ENCODE measurements at places on chromosomes 16 and 17.
A peak's percentile ranks its signal among the peaks of the same experiment; 100 is the strongest.

GRCh38 chr16:87966685-87967185, 15.5 kb downstream of the BANP start:
- peak; percentile 70 for ATAC-seq

DNA sequence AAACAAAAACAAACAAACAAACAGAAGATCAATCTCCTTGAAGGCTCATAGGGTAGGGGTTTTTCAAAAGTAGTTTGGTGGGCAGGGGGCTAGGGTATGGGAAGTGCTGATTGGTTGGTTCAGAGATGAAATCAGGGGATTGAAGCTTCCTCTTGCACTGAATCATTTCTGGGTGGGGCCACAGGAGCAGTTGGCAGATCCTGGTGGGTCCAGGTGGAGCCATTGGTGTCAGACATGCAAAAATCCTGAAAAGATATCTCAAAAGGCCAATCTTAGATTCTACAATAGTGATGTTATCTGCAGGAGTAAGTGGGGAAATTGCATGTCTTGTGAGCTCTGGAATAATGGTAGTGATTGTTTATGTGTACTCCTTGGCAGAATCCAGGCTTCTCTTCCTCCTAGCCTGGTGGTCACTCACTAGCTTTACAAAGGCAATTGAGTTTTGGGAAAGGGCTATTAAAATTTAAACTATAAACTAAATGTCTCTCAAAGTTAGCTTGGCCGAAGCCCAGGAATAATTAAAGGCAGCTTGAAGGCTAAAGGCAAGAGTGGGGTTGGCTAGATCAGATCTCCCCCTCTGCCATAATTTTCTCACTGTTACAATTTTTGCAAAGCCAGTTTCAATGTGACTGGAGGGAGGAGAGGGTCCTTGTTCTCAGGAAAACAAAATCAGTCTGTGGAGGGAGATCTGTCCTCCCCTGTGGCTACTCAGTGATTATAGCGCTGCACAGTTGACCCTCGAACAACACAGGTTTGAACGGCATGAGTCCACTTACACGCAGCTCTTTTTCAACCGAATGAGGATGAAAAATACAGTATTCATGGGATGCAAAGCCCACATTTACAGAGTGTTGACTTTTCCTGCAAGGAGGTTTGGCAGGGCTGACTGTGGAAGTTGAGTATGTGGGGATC, 45.2 kb downstream of the RNF112 start:
- no peak for ATAC-seq

DNA sequence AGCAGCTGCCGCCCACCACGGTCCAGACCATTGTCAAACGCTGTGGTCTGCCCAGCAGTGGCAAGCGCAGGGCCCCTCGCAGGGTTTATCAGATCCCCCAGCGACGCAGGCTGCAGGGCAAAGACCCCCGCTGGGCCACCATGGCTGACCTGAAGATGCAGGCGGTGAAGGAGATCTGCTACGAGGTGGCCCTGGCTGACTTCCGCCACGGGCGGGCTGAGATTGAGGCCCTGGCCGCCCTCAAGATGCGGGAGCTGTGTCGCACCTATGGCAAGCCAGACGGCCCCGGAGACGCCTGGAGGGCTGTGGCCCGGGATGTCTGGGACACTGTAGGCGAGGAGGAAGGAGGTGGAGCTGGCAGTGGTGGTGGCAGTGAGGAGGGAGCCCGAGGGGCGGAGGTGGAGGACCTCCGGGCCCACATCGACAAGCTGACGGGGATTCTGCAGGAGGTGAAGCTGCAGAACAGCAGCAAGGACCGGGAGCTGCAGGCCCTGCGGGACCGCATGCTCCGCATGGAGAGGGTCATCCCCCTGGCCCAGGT, 13.0 kb downstream of the SLC52A1 start:
- ATAC-seq, result no peak

DNA sequence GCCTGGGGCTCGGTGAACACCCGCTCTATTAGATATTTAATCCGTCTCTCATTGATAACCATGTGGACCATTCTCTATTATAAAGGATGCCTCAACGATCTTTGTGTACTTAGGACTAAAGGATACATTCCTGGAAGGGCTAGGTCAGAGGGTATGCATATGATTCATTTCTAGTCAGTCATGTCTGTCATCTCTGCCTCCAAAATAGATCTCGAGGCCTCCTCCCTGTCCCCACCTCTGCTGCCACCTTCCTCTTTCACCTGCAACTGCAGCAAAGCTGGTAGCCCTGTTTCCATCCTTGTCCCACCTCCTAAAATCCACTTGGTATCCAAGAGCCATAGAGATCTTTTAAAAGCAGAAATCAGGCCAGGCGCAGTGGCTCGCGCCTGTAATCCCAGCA, 121.5 kb downstream of the KATNIP start:
- ATAC-seq, result no peak

- peak; percentile 56 for ATAC-seq
Observed at GRCh38 chr17:44865231-44865660, 17.6 kb downstream of the HIGD1B start.

DNA sequence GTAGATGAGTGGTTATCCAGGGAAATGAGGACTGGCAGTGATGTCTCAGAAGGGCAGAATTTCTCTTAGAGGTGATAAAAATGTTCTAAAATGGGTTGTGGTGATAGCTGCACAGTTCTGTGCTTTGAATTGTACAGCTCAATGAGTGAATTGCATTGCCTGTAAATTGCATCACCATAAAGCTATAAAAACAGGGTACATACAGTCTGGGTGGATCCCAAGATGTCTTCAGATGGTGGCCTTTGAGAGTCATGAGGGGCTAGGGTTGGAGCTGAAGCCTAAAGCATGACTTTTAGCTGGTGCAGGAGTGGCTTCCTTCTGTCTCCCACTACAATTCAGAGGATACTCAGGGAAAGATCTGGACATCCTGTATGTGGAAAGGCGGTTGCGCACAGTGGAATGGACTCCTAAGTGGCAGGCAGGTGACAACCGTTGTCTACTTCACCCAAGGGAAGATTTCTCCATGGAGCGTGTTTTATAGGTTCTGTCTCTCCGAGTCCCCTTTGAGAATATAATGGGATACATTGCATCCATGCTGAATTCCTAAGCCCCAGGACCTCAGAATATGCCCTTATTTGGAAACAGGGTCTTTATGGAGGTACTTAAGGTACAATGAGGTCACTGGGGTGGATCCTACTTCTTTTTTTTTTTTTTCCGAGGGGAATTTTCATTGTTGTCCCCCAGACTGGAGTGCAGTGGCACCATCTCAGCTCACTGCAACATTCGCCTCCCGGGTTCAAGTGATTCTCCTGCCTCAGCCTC, 1.6 kb upstream of the IL32 start:
- ATAC-seq, result no peak

DNA sequence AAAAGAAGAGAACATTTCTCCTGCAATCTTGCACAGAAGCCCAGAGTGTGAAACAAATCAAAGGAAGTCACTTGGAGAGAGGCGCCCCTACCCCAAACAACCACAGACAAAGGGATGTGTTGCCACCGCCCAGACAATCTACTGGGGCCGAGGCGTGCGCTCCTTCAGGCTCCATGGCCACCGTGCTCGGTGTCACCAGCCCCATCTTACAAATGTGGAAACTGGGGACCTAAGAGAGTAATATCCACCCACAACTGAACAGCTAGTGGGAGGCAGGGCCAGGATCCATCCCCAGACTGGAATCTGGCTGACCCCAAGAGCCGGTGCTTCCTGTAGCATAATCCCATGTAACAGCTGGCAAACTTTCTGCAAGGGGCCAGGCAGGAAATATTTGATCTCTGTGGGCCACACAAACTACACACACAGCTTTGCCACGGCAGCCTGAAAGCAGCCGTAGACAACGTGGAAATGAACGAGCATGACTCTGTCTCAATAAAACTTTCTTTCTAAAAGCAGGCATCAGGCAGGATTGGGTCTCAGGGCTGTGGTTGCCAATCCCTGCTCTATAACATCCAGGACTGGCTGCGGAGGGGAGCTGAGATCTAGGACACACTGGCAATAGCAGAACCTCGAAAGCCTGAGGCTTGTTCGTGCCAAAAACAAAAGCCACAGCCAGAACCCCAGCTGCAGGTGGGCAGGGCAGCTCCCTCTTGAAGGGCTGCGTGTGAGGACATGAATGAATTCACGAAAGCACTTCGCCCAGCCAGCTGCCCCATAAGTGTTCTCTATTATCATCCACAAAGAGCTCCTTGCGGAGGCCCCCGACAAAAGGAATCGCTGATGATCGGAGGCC, 26.6 kb upstream of the GINS2 start:
- ATAC-seq, result no peak

DNA sequence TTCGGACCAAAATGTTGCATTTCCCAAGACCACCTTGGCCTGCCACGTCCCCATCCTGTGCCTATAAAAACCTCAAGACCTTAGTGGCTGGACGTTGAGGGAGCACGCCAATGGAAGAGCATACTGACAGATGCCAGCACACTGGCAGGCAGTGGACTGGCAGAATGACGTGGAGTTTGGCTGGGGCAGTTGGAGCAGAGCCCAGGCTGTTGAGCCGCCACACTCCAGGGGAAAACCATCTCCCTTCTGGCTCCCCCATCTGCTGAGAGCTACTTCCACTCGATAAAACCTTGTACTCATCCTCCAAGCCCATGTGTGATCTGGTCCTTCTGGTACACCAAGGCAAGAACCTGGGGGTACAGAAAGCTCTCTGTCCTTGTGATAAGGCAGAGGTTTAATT, 494.1 kb downstream of the CDH11 start:
- ATAC-seq, result no peak

DNA sequence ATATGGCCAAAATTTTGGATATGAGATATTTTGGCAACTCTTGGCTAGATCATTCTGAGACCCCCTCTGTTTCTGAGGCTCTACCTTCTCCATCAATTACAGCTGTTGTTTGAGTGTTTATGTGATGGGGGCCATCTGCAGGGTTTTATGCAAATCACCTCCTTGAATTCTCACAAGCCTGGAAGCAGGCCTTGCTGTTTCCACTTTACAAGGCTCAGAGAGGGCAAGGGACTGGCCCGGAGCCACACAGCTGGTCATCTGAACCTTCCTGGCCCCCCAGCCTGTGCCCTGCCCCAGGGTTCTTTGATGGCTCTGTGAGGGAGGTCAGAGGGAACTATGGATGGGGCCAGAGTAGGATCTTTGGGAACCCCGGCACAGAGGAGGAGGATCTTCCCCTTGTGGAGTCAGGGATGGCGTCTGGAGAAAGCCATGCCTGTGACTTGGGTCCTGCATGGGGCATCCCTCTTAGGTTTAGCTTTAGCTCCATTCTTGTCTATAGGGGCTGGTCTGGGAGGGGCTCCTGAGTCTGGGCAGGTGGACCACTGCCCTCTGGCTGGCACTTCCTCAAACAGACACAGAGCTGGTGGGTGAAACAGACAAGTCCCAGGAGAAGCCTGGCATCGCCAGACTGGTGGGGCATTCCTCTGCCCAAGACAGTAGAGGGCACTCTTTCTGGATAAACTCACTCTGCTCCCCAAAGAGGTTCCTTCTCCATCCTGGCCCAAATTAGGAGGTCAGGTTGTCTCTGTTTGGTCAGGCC, 26.2 kb downstream of the IL21R start:
- no peak for ATAC-seq

DNA sequence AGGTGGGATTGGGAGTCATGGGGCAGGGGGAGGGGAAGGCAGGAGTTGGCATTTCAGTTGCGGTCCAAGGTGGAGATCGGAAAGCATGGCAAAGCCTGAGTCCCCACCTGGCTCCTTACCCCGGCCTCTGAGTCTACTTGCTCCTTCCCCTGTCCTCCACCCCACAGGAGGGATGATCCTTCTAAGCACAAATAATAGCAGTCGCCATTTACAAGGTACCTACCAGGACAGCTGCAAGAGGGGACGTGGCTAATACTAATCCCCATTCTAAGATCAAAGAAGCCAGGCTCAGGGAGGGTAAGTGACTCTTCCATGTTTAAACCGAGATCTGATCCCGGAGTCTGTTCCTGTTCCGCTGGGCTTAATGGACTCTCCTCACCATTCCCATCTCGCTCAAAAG, 396.3 kb downstream of the SLC39A11 start:
- ATAC-seq, result no peak

- no peak for ATAC-seq
Observed at GRCh38 chr16:450385-450784, 24.9 kb downstream of the RAB11FIP3 start.

- no peak for ATAC-seq
Observed at GRCh38 chr16:30722443-30722842, 23.5 kb downstream of the SRCAP start.

DNA sequence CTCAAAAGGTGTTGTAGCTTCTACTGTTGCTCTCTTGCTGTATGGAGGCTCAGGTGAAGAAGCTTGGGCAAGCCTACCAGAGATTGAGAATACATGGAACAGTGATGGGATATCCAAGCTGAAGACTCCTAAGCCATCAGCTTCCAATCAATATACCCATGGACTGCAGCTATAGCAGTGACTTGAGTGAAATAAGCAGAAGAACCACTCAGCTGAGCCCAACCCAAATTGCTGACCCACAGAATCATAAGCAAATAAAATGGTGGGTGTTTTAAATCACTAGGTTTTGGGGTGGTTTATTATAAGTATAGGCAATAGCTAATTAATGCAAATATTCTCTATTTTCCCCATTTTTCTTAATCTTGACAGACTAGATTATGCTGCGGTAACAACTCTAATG, 147.7 kb upstream of the SALL1 start:
- no peak for ATAC-seq

Data from gastroesophageal sphincter (tissue), 4 donors.